ENCODE measurements at places on chromosomes 16 and 17.

DNA sequence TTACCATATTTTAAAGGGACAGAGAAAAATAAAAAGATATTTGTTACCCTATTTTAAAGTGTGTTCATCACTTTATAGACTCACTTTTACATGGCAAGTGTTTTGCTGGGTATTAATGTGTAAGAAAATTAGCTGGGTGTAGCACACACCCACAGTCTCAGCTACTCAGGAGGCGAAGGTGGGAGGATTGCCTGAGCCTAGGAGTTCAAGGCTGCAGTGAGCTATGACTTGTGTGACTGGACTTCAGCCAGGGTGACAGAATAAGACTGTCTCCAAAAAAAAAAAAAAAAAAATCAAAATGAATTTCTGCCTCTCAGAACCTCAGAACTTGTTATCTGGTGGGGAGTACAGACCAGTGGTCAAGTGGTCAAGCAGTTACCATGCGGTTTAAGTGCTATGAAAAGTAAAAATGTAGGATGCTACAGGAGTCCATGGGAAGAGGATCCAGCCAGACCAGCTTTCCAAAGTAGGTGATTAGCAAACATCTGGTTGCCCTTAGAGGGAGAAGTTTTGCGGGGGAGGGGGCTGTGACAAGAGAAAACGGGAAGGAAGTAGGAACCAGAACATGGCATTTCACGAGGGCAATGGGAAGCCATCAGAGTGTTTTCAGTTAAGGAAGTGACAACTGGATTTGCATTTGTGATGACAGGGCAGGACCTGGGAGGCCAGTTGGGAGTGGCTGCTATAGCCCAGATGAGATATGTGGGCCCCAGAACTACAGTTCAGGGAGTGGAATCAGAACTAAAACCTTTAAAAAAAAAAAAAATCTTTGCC lies 13.9 kb downstream of the CNEP1R1 start:
- peak; percentile 96 for DNase-seq

- DNase-seq: no peak
These were observed 43.7 kb upstream of the NFAT5 start for GRCh38 chr16:69522041-69522578.

DNA sequence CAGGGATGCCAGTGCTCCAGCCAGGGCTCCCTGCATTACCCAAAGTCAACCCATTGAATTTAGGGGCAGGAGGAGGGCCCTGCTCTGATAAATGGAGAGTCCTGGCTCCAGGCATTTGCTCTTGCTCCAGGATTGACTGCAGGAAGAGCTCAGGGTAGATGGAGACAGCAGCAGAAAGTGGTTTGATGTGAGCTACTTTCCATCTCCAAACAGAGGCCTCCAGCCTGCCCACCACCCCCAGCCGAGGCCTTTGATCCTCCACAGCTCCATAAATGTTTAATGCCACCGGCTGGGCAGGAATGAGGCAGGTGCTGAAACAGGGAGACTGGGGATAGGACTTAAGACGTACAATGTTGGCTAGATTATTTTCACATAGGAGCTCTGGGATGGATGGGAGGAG lies 4.3 kb upstream of the SEZ6 start:
- no peak for DNase-seq

GRCh38 chr16:30409125-30410060 lies 2.0 kb downstream of the ZNF771 start:
- peak; percentile 85 for DNase-seq

DNA sequence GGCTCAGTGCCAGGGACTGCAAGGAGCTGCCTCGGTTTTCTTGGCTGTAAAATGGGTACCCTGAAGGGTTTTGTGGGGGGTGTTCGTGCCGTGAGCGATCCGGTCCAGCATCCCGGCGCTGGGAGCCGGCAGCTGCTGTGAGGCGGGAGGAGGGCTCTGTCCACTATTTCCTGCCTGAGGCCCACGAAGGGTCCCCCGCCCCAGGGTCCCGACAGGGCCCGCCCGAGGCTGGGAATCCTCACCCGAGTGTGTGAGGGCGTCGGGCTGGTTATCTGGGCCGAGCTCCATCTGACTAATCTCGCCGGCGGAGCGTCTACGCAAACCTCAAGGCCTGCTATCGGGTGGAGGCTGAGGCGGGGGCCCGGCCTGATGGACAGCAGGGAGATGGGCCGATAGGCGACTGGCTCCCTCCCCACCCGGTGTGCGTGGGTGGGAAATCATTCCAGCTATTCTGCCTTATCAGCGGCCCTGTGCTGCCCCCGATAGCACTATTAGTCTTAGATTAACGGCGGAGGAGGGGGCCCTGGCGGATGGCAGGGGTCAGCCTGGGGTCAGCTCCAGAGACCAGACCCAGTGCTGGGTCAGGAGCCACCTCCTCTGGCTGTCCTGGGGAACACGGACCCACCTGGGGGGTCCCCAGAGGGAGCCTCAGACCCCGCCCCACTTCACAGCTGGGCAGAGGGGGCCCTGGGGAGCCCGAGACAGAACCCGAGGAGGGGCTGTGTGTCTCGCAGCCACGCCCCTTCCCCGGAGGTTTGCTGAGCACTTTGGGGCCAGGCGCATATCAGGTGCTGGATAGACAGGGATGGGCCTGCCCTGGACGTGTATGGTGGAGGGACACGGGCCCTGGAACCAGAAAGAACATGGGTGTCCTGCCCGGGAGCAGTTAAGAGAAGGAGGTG lies 44.7 kb downstream of the ZFPM1 start:
- DNase-seq: no peak

DNA sequence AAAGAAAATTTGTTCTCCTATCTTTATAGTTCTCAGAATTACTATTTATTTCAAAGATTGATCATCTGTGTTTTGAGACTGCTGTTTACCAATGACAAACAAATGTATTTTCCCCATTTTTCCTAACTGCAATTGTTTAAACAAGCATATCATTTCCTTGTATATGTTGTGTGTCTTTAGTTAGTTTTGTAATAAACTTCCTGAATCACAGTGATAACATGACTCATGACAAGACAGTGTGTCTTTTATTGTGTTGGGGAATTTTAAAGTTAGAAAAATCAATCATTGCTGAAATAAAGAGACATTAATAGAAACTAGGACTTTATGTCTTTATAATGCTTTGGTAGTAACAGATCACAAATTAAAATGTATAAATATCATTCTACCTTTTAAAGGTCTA lies 348.5 kb downstream of the KCNJ2 start:
- DNase-seq: peak; percentile 56

GRCh38 chr17:73363442-73364154 lies 51.8 kb upstream of the CDC42EP4 start:
- no peak for DNase-seq

GRCh38 chr16:16028311-16028999 lies 79.0 kb downstream of the ABCC1 start:
- DNase-seq: no peak

DNA sequence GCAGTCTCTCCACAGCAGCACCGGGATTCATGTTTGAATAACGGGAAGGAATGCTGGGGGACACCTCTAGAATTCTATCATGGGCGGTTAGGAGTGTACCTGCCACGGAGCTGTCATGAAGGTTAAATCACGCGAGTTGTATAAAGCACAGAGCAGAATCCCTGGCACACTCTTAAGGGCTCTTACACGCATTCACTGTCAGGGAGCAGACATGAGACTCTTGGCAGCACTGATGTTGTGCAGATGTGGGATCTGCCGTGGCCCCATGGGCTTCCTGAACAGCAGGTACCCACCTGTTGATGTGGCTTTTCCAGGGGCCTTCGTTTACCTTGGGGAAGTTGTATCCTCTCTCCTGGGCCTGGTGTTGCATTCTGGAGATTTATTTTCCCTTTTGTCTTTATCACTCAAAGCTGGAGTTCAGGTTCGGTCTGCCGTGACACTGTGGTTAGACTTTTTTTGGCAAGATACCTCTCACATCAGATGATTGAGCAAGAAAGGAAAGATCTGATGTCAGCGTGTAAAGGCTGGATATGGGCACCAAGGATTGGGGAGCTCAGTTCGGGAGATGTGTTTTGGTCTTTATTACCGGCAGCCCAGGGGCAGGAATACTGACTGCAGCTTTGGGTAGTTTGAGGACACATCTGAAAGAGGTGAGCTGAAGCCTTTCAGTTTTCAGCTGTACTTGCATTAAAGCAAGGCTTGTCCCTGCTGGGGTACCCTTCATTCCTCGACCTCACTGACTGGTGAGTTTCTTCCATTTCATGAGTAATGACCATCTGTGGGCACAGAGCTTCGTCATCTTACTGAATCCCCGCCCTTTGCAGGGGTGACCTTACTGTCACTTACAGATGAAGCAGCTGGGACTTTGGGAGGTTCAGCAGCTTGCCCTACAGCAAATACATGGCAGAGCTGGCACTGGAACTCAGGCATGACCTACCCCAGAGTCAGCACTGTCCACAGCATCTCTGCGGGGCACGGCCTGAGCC lies 19.3 kb downstream of the KNOP1 start:
- no peak for DNase-seq

DNA sequence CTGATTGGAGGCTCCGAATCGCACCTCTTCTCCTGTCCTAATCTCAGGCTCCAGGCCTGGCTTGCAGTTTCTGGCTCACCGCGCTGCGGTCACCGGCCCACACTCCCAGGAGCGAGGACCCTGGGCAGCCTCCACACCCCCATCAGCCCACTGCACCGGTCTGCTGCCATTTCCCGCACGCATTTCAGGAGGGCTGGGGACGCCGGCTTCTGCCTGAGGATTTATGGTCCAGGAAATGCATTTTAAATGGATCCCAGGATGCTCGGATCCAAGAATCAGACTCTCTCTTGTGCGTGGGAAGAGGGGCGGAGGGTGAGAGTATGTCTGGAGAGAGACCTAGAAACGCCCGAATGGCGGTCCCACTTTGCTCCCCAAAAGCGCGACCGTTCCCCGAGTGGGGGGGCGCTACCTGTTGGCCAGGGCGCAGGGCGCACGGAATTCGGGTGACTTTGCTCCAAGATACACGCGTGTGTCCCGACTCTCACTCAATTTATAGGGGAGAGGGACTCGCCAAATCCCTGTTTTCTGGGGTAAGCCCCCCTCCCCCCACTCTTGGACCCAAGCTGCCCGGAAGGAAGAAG lies 817 bp upstream of the JPH3 start:
- DNase-seq: no peak

- DNase-seq: no peak
These were observed 68.2 kb downstream of the ABCC12 start for GRCh38 chr16:48087639-48088038.

DNA sequence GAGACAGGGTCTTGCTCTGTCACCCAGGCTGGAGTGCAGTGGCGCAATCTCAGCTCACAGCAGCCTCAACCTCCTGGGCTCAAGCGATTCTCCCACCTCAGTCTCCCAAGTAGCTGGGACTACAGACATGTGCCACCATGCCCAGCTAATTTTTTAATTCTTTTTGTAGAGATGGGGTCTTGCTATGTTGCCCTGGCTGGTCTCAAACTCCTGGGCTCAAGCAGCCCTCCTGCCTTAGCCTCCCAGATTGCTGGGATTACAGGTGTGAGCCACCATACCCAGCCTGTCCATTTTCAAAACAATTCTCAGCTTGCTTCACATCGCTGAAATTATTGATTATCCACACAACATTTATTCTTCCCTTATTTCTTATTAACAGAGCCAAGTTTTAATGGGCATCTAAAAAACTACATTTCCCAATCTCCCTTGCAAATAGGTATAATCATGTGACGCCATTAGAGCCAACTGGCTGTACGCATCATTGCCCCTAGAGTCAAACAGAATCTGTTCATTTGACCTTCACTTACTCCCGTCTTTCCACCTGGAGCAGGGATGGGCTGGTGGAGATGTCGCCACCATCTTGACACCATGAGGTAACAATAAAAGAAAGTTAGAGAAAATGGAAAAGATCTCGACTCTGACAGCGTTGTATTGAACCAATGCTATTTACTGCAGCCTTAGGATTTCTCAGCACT lies 148.0 kb upstream of the FOXF1 start:
- DNase-seq: no peak

GRCh38 chr17:41972571-41973407 lies 6.2 kb downstream of the CNP start:
- DNase-seq: no peak
